ENCODE measurements at places on chromosomes 6 and 20. TPM values are rescaled to one million over a fixed set of nuclear protein-coding genes. Genes with fewer than 3 reads are reported as not detected.

DNA sequence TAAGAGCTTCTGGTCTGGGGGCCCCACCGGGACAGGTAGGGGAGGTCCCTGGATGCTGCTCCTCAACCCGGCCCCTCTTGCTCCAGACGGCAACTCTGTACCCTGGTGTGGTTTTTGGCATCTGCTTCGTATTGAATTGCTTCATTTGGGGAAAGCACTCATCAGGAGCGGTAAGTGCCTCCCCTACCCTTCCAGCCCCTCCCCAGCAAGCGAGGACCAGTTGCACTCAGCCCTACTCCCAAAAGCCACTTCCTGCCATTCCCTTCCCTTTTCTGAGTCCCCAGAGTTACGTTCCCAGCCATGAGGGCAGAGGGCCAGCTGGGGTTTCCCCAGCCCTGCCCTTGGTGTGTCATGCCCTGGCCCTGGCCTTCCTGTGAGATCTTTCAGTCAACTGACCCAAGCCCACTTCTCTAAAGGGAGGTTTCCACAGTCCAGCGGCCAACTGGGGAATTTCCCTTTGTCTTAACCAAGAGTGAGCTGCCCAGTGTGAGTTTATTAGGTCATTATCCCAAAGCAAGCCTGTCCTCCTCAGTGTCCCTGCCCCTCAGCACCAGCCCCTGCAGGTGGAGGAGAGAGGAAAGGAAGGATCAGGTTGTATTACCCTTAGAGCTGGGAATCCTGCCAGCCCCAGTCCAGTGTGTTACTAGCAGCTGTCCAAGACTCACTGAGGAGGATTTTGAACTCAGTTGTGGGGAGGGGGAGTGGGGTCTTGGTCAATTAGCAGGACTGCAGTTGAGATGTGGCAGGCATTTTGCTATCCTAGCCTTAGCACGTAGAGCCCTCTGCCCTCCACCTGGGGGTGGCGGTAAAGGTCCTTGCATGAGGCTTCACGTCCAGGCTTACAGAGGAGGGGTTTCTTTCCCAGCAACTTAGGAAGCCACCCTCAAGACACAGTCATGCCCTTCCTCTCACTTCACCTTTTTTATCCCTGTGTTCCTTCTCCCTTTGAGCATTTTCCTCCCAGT, 45.8 kb downstream of the TM9SF4 start:
- DNase-seq: peak; percentile 21

Gene SNTA1
- 10.1 TPM for total RNA-seq

Gene PDE10A
- total RNA-seq: not detected

Gene HSPA12B
- total RNA-seq: not detected

Gene BPIFB4
- total RNA-seq: not detected

Data from activated naive CD8-positive, alpha-beta T cell treated with anti-CD3 and anti-CD28 coated beads, Interleukin-2, amount 10 ng/mL, durations not matched to agents 7 days and 5 days (primary cell).